ENCODE measurements at places on chromosomes 5 and 9. TPM values are rescaled to one million over a fixed set of nuclear protein-coding genes. Genes with fewer than 3 reads are reported as not detected.

SPACA9 gene
- total RNA-seq: 3.3 TPM

MELK gene
- total RNA-seq: 121 TPM

IRX1 gene
- not detected for total RNA-seq

RAB24 gene
- 15.1 TPM for total RNA-seq

RECK gene
- total RNA-seq: 12.4 TPM

NNT gene
- total RNA-seq: 35.2 TPM

OR1J2 gene
- total RNA-seq: not detected

GAS1 gene
- 0.60 TPM for total RNA-seq

BTNL3 gene
- not detected for total RNA-seq

Measured in RPMI7951 (cell line).